Activated naive CD4-positive, alpha-beta T cell treated with anti-CD3 and anti-CD28 coated beads, Interleukin-2, amount 10 ng/mL, durations not matched to agents 5 hours and 36 hours (primary cell): ENCODE measurements at places on chromosomes 2 and 18. TPM values are rescaled to one million over a fixed set of nuclear protein-coding genes. Genes with fewer than 3 reads are reported as not detected.

EFEMP1 gene
- not detected for total RNA-seq

OSBPL6 gene
- 0.13 TPM for total RNA-seq

SP110 gene
- 140 TPM for total RNA-seq

MDH1B gene
- total RNA-seq: 0.10 TPM

SLC30A3 gene
- total RNA-seq: 0.12 TPM

CNDP1 gene
- not detected for total RNA-seq

ZNF516 gene
- total RNA-seq: 6.2 TPM

VWA3B gene
- not detected for total RNA-seq

CAMKMT gene
- 11.0 TPM for total RNA-seq

SNED1 gene
- total RNA-seq: 14.4 TPM

UCN gene
- total RNA-seq: 3.4 TPM

SERPINB13 gene
- total RNA-seq: not detected

KCNG2 gene
- not detected for total RNA-seq

IL36G gene
- not detected for total RNA-seq

ZNF804A gene
- total RNA-seq: not detected

INO80B gene
- 47.0 TPM for total RNA-seq

TAF4B gene
- total RNA-seq: 11.8 TPM

TSPYL6 gene
- total RNA-seq: not detected

SRD5A2 gene
- not detected for total RNA-seq

GALNT14 gene
- not detected for total RNA-seq

SLC9A4 gene
- 0.10 TPM for total RNA-seq

SCN9A gene
- total RNA-seq: 0.26 TPM

KATNAL2 gene
- 0.60 TPM for total RNA-seq

SP100 gene
- 239 TPM for total RNA-seq

CCDC74B gene
- total RNA-seq: 0.71 TPM

TXNDC2 gene
- total RNA-seq: not detected

ZNF512 gene
- total RNA-seq: 40.8 TPM

MTX2 gene
- 12.4 TPM for total RNA-seq

IL18R1 gene
- total RNA-seq: 38.2 TPM

CAPG gene
- 180 TPM for total RNA-seq

GKN1 gene
- total RNA-seq: not detected

FMNL2 gene
- 0.75 TPM for total RNA-seq

PXDN gene
- total RNA-seq: not detected

LINC00305 gene
- not detected for total RNA-seq

CDKL4 gene
- total RNA-seq: 0.67 TPM

C2orf80 gene
- total RNA-seq: not detected

KLF7 gene
- total RNA-seq: 53.6 TPM

PRKAG3 gene
- not detected for total RNA-seq

HTR2B gene
- not detected for total RNA-seq

MLPH gene
- not detected for total RNA-seq

COLEC11 gene
- total RNA-seq: not detected

REG1B gene
- not detected for total RNA-seq

KCNE4 gene
- not detected for total RNA-seq
